ENCODE measurements at places on chromosomes 7 and 10.

GRCh38 chr10:43044448-43044921, 32.4 kb upstream of the RET start:
- no peak for DNase-seq

- no peak for DNase-seq
These were observed 218.2 kb downstream of the CCSER2 start for GRCh38 chr10:84546609-84547008.

- DNase-seq = no peak
These were observed 360.3 kb upstream of the C7orf33 start for GRCh38 chr7:148230296-148230695.

- no peak for DNase-seq
These were observed 136.3 kb downstream of the POLR1F start for GRCh38 chr7:19572566-19572965.
